ENCODE measurements at places on chromosomes 6 and 20.

- no peak for DNase-seq
Observed at GRCh38 chr6:37646986-37647764, 50.5 kb downstream of the MDGA1 start.

DNA sequence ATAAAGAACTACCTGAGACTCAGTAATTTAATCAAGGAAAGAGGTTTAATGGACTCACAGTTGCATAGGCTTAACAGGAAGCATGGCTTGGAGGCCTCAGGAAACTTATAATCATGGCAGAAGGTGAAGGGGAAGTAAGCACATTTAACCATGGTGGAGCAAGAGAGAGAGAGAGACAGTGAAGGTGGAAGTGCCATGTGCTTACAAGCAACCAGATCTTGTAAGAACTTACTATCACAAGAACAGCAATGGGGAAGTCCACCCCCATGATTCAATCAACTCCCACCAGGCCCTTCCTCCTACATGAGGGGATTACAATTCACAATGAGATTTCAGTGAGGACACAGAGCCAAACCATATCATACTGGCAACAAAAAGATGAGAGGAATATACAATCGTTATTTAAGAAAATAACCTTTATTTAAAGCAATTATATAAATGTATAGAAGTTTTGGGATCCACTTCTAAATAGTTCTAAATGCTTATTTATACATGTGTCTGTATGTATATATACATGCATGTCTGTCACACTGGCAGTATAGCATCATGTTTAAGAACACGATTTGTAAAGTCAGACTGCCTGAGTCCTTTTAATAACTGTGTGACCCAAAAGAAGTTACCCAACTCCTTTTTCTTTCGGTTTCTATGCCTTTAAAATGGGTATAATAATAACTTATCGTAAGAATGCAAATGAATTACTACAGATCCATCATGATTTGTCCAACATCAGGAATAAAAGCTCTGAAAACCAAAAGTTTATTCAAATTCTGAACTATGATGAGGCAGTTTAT lies 255.7 kb upstream of the THEMIS start:
- DNase-seq = no peak

- no peak for DNase-seq
Observed at GRCh38 chr20:45340951-45341350, 7.3 kb downstream of the SDC4 start.

DNA sequence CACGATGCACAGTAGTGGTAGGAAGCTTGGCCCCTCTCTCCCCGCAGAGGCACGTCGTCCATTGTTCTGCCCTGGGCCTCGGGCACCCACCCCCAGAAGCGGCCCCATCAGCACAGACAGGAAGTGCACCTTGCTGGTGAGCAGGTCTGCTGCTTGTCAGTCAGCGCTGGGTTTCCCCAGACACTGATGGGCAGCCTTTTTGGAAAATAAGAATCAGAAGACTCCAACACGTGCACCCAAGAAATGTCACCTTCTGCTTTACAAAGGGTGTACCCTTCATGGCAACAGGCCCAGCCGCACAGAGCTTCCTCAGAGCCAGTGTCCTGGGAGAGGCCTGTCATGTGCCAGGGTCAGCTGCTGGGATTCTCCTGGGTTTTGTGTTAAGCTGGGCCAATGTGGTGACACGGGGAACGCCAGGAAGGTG lies 34.7 kb upstream of the IRF4 start:
- no peak for DNase-seq

DNA sequence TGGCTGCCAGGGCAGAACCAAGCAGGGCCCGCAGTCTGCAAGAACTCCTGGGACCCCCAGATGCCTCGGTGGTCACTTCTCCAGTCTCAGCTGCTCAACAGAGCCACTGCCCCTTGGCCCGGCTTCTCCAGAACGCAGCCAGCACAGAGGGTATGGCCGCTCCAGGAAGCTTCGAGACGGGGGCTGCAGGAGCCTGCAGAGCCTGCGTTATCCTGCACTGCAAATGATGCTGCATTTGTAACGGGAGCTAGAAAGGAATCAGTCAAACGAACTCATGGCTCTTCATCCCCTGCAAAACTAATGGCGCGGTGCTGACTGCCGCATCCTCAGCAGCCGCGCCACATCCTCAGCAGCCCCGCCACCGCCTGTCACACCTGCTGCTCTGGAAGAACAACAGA lies 254.9 kb downstream of the TAF4 start:
- no peak for DNase-seq

GRCh38 chr6:139392794-139393193 lies 18.3 kb upstream of the CITED2 start:
- DNase-seq = no peak

Data from amygdala (tissue), 56 donors.